Activated T-cell treated with anti-CD3 and anti-CD28 coated beads for 24 hours (primary cell): ENCODE measurements at places on chromosomes 6 and 20.
A peak's percentile ranks its signal among the peaks of the same experiment; 100 is the strongest.

GRCh38 chr6:52317841-52318581 lies 33.5 kb upstream of the MCM3 start:
- DNase-seq = no peak

DNA sequence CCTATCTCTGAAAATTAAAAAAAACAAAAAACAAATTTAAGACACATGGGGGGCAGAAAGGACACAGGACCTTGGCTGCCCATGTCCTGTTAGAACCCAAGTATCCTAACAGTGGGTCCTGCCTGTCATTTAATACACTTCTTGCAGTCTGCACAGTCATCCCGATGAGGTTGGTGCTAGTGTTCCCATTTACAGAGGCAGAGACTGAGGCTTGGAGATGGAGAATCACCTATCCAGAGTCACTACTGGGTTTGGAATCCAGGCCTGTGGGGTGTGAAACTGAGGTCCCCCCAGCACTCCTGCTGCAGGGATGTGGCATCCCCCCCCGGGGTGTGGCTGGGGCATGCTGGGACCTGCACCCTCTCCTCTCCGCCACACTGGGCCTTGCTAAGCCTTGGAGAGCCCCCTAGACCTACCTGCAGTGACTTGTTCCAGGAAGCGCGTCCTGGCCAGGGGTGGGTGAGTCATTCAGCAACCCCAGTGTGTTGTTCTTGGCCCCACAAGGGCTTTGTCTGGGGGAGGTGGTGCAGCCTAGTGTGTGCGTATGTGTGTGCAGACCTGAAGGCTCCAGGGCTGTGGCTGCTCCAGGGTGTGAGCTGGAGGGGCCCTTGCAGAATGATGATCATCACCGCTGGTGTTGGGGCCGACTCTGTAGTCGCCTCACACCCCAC lies 49.7 kb downstream of the BCAS4 start:
- DNase-seq = peak; percentile 23

GRCh38 chr6:36985417-36985807 lies 584 bp downstream of the MTCH1 start:
- DNase-seq = no peak

GRCh38 chr20:57089699-57090144 lies 176.7 kb downstream of the BMP7 start:
- peak; percentile 38 for DNase-seq

DNA sequence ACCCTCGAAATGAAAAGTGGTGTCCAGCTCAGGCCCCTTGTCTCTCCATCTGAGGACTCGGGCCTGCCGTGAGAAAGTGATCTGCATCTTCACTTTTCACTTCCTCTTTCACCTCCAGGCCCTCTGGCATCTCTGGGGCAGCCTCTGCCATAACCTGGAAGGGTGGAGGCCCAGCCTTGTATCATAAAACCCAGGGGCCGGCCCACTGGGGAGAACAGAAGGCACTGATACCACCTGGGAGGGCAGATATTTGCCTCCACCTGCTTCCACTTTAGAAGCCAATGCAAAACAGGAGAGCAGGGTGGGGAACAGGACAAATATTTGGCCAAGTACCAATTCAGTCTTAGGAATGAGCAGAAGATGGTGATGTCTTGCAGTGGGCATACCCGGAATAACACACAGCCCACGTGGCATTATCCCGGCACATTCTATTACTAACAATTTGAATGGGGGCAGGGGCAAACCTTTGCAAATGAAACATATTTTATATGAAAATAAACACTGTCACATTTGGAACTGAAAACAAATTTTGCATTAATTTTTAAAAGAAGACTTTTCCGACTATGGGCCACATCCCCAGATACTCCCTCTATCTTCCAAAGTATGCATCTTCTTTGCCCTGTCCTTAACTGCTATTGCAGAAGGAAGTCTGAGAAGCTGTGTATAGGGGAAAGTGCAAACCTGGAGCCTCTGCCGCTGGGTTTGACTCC lies 69.2 kb upstream of the TBC1D7 start:
- no peak for DNase-seq

- no peak for DNase-seq
Measured at GRCh38 chr20:49916146-49917002, 1.0 kb upstream of the SPATA2 start.

GRCh38 chr6:47206626-47207025 lies 103.1 kb downstream of the TNFRSF21 start:
- DNase-seq = no peak

DNA sequence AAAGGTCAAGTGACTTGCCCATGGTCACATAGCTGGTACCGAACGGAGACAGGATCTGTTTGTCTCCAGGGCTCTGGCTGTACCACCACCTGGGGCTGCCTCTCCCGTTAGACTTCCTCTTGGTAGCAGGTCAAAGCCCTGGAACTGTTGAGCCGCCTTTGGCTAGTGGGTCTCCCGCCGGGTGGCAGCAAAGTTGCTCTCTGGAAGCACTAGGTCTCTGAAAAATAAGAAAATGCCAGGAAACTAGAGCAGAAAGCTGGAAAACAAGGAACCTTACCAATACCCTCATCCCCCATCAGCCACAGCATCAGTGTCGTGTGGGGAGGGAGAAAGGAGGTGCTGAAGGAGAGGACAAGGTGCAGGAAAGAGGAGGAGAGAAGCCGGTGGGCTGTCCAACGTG lies 291.0 kb upstream of the SUPT3H start:
- no peak for DNase-seq

DNA sequence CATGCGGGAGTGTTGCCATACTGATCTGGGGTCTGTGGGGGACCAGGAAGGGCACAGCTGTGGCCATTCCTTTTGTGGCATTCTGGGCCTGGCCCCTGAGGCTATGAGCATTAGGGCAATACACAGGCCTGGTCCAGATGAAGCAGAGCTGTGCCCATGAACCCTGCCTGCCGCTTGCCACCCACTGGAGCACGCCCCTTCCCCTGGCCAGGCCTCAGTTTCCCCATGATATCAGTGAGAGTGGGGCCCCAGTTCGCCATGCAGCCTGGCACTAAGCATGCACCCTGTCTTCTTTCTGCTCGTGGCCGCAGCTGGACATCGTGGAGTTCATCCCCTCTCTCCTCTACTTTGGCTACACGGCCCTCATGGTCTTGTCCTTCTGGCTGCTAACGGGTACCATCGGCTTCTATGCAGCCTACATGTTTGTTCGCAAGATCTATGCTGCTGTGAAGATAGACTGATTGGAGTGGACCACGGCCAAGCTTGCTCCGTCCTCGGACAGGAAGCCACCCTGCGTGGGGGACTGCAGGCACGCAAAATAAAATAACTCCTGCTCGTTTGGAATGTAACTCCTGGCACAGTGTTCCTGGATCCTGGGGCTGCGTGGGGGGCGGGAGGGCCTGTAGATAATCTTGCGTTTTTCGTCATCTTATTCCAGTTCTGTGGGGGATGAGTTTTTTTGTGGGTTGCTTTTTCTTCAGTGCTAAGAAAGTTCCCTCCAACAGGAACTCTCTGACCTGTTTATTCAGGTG lies 42.4 kb downstream of the PLAGL2 start:
- DNase-seq = no peak

GRCh38 chr6:4114123-4114522 lies 21.3 kb downstream of the ECI2 start:
- no peak for DNase-seq

DNA sequence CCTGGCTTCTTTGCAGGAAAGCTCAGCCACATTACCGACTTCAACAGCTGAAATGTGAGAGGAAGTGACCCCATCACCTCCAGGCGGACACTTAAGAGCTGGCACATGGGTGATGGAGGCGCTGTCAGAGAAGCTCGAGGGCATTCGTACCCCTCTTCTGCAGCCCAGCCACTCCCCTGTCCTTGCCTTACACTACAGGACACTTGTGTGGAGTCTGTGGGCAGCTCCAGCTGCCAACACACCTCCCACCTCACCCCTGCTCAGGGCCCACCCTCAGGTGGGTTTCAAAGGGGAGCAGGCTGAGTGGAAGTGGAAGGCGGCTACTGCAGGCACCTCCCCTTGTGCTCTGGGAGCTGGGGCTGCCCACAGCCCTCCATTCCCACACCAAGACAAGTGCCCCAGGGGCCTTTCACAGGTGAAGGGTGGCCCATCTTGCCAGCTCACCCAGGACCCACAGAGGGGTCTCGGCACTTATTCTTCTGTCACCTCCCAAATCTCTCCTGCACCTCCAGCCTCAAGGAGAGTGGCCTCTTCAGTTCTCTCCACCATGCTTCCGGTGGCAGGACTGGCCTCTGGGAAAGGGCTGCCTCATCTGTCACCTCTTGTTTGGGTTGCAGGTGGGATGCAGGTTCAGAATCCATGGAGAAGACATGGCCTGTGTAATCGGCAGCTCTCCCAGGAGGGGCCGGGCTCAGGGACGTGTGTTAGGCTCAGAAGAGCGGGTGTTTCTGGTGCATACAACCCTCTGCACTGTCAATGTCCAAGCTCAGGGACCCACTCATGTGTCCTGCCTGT lies 49.8 kb downstream of the IRF4 start:
- DNase-seq = no peak

DNA sequence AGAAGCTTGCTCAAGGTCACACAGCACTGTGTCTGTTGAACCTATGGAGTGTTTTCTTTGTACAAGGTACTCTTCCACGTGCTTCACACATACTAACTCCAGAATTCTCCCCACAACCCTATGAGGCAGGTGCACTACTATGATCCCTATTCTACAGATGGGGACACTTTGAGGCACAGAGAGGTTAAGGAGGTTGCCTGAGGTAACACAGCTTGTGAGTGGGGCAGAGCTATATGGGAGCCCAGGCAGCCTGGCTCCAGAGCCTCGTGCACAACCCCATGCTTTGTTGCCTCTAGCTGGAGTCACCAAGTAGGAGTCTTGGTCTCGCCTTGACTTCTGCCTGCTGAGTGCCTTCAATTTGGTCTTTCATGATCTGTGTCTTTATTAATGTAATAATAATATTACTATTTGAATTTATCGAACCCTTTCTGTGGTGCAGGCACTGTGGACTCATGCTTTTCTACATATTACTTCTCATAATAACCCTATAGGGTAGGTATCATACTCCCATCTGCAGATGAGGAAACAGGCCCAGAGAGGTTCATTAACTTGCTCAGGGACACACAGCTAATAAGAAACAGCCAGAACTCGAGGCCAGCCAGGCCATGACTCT lies 13.3 kb upstream of the SPDEF start:
- no peak for DNase-seq
